Activated CD8-positive, alpha-beta memory T cell treated with anti-CD3 and anti-CD28 coated beads for 4 hours (primary cell): ENCODE measurements at places on chromosomes 4 and X.

DNA sequence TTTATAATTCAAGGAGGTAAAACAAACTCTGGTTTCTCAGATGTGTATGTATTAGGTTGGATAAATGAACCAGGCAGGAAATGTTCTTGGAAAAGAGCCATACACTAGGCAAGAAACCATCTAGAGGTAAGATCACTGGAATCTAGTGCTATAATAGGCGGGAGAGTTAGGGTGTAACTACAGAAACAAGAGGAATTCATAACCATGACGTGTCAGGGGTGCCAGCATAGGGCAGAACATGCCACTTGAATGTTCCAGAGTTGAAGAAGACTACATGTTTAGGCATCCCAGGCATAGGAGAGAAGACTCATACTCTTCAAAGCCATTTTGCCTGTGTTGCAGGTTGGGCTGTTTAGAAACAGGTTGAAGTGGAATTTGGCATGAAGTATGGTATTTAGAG is 198.7 kb downstream of the CCNG2 start:
- DNase-seq: no peak

DNA sequence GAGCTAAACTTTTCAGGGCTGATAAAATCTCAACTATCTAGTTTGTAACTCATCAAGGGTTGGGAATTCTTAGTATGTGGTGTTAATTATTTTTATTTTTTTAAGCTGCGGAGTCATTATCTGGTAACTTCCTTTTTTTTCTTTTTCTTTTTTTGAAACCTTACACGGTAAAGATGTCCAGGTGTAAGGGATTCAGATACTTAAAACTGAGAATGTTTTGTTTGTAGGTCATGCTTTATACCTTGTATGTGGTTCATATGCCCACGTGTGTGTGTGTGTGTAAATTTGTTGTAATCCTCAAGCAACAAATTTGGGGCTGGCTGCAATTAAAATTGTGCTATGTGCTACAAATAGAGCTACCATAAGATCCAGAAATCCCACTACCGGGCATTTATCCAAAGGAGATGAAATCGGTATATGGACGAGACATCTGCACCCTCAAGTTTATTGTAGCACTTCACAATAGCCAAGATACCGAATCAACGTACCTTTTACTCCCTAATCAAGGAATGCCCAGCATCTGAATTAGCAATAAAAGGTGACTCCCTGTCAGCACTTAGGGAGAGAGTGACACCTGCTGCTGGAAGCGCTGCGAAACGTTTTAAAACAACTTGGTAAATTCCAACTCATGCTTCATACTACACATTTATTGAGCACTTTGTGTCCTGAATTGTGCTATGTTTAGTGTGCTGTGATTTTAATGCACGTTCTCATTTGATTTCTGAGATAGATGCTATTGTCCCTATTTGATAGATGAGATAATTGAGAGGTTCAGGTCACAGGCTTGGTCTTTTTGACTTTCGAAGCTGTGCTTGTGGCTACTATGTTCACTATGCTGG is 16.1 kb downstream of the MSMO1 start:
- no peak for DNase-seq

- DNase-seq: no peak
Measured at GRCh38 chr4:2412534-2412884, 5.9 kb downstream of the ZFYVE28 start.

DNA sequence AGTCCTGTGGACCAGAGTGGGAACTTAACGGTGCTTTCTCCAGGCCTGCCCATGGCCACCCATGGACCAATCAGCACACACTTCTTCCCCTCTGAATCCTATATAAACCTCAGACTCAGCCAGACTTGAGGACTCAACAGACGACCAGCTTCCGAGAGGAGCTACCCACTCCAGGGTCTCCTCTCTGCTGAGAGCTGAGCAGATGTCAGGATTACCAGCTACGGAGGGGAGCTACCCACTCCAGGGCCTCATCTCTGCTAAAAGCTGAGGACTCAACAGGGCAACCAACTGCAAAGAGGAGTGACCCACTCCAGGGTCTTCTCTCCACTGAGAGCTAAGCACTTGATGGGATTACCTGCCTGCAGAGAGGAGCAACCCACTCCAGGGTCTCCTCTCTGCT is 80.0 kb upstream of the DDX60 start:
- no peak for DNase-seq

DNA sequence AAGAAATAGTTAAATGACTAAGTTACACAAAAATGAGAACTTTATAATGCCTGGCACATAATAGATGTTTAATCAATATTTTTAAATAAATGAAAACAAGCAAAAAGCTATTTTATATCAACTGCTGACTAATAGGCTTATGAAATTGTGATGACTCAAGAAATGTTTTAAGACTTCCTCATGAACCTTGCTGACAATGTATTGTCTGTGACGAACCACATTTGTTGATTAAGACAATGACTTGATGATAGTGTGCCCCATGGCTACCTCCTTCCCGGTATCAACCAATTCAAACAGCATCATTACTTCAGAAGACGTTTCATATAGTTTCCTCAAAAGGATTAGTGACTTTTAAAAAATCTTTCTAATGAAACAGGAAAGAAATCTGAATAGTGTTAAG is 7.9 kb downstream of the CXCL6 start:
- no peak for DNase-seq

- DNase-seq: no peak
Measured at GRCh38 chr4:47235721-47236120, 204.4 kb downstream of the GABRB1 start.

- DNase-seq: no peak
Measured at GRCh38 chr4:123889507-123889906, 492.9 kb downstream of the SPRY1 start.

GRCh38 chrX:117400005-117400404 is 716.6 kb downstream of the KLHL13 start:
- no peak for DNase-seq

- DNase-seq: no peak
Measured at GRCh38 chr4:109406337-109406931, 27.2 kb upstream of the SEC24B start.

DNA sequence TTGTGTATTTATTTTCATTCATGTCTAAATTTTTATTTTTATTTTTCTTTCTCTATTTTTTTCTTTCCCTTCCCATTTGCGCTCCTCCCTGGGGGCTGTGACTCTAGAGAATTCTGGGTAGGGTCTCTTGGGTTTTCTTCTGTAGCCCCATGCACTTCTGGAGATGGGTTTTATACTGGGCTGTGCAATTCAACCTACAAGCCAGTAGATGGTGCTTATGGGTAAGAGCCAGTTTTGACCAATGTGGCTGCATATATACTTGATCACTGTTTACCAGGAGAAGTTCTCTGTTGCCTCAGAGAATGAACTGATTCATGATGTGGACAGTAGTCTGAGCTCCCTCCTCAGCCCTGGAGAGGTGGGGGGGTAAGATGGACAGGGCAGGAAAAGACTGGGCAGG is 614.6 kb downstream of the PCDH19 start:
- DNase-seq: no peak
